ENCODE measurements at places on chromosomes 5 and 9.

GRCh38 chr5:36240779-36241630, 720 bp downstream of the NADK2 start:
- peak; percentile 60 for DNase-seq

DNA sequence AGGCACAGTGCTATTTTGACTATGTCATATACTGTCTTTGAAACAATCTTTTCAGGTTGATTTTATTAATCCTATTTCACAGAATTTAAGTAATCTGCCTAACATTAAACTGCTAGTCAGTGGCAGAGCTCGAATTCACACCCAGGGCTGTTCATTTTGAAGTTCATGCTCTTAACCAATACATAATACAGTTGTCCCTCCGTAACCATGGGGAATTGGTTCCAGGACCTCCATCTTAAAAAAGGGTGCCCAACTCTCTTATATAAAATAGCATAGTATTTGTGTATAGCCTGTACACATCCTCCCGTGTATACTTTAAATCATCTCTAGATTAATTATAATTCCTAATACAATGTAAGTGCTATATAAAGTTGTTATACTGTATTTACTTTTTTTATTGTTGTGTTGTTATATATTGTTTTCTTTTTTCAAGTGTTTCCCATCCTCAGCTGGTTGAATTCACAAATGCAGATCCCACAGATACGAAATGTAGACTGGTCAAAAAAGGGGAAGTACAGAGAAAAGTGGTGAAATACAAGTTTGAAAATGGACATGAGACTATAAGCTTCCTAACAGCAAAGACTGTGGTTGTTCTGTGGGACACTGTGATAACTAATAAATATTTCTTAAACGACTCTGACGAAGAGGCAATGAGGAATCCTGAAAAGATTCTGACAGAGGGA, 18.3 kb downstream of the RFX3 start:
- DNase-seq, result no peak

GRCh38 chr5:93800988-93801811, 59.8 kb upstream of the POU5F2 start:
- DNase-seq, result peak; percentile 77

GRCh38 chr9:72092820-72093219, 32.4 kb upstream of the C9orf57 start:
- no peak for DNase-seq

Measured in left kidney (tissue), 8 donors.